ENCODE measurements at places on chromosomes 16 and 17.

DNA sequence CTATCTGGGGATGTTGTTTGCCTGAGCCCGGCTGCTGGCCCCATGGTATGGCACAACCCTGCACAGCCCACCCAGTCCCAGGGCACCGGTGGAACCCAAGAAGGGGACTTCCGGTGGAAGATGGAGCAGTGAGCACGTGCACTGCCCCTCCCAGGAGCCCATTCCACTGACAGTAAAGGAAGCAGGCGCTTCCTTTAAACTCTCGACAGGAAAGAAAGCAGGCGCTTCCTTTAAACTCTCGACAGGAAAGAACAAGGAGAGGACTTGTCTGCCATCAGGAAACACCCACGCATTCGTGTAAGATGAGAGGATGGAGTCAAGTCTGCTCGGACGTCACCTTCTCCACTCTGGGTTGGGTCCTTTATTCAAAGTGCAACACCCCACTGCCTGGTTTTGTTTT, 53.7 kb downstream of the IL21R start:
- no peak for DNase-seq
- peaks cover 6% of the 10 kb centered on the region for H3K4me1 ChIP-seq
- H3K4me3 ChIP-seq = no peak overlapping the region
- H3K27ac ChIP-seq = no peak overlapping the region
- H3K36me3 ChIP-seq = peaks cover 11% of the 10 kb centered on the region

GRCh38 chr17:21269394-21269793, 15.1 kb upstream of the MAP2K3 start:
- no peak overlapping the region for H3K4me3 ChIP-seq
- H3K27me3 ChIP-seq = no peaks in the 10 kb centered on the region
- H3K36me3 ChIP-seq = no peaks in the 10 kb centered on the region

- no peaks in the 10 kb centered on the region for H3K4me1 ChIP-seq
- no peak overlapping the region for H3K4me3 ChIP-seq
- no peak for DNase-seq
These were observed 1537.1 kb upstream of the GOT2 start for GRCh38 chr16:60271025-60271771.

- no peak overlapping the region for H3K4me3 ChIP-seq
- no peak for DNase-seq
- no peaks in the 10 kb centered on the region for H3K27me3 ChIP-seq
These were observed 259.4 kb upstream of the IRX3 start for GRCh38 chr16:54545854-54546511.

DNA sequence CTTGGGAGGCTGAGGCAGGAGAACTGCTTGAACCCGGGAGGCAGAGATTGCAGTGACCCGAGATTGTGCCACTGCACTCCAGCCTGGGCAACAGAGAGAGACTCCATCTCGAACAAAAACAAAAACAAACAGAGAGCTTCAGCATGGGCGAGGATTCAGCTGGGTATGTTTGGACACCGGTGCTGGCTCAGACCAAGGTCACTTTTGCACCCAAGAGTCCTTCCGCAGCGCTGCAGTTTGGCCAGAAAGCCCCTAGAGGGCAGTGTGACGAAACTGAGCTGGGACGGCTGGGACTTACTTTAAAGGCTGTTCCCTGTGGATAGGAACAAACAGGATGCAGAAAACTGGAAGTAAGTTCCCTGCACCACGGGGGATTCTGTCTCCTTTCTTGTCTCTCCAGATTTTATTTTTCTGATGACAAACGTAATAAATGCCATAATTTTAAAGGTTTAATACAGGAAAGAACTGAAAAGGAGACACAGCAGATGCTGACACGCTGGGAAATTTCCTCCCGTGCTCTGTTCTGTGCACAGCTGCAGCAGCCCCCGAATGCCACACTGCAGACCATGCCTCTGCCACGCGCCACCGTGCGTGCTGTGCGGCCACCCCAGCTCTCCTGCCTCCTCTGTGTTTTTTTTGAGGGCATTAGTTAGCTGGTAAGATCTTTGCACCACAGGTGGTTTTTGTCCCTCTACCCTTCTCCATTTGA, 25.2 kb upstream of the USP36 start:
- H3K4me1 ChIP-seq = no peaks in the 10 kb centered on the region
- H3K27ac ChIP-seq = no peak overlapping the region
- H3K27me3 ChIP-seq = no peaks in the 10 kb centered on the region
- peaks cover 5% of the 10 kb centered on the region for H3K36me3 ChIP-seq

DNA sequence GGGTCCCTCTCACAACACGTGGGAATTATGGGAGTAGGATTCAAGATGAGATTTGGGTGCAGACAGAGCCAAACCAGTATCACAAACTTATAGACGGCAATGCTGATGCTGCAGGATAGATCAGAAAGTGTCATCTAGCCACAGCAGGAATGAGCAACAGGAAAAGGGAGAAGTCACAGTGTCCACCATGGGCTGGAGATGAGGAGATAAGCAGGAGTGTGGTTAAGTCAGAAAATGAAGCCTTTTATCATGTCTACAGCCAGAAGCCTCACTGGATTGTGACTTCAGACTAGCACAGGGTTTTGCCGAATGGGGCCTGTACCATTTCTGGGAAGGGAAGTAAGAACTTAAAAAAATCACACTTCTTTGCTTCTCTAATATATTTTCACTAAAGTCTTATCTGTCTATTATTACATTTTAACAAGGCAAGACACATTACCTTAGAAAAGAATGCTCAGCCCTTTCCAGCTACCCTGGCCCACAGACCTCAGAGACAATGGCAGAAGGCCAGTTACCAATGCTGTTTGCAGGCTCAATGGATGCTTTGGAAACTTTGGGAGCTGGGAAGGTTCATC, 490.2 kb upstream of the SALL1 start:
- no peak overlapping the region for H3K4me3 ChIP-seq
- no peak for DNase-seq
- no peaks in the 10 kb centered on the region for H3K4me1 ChIP-seq
- H3K27ac ChIP-seq = no peak overlapping the region
- H3K36me3 ChIP-seq = no peaks in the 10 kb centered on the region
- H3K27me3 ChIP-seq = no peaks in the 10 kb centered on the region

DNA sequence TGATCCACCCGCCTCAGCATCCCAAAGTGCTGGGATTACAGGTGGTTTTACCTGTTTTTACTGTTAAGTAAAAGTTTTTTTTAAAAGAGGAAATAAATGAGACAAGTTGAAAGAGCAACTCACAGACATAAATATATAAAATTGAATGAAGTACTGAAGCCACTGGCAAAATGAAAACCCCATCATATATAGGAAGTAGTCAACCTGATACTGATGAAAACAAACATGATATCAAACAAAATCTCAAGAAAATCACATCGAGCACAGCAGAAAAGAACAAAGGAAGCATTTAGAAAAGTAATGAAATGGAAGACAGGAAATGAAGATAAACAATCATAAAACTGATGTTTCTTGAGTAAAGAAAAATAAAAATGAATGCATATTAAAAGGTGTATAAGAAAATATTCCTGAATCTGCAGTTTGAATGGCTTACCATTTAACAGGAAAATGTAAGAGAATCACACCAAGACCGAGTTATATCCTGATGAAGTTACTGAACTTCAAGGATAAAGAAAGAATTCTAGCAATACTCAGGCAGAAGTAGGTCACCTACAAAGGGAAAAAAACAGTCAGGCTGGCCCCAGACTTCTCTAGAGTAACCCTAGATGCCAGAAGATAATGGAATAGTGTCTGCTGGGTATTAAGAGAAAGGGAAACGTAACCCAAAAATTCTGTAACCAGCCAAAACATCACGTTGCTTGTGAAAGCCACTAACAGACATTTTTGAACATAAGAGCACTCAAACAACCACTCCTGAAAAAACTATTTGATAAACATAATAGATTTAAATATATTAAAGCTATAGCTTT, 31.5 kb downstream of the UBE2G1 start:
- H3K36me3 ChIP-seq = no peaks in the 10 kb centered on the region
- no peak overlapping the region for H3K27ac ChIP-seq
- H3K4me1 ChIP-seq = peaks cover 8% of the 10 kb centered on the region
- H3K4me3 ChIP-seq = no peak overlapping the region
- H3K27me3 ChIP-seq = no peaks in the 10 kb centered on the region

DNA sequence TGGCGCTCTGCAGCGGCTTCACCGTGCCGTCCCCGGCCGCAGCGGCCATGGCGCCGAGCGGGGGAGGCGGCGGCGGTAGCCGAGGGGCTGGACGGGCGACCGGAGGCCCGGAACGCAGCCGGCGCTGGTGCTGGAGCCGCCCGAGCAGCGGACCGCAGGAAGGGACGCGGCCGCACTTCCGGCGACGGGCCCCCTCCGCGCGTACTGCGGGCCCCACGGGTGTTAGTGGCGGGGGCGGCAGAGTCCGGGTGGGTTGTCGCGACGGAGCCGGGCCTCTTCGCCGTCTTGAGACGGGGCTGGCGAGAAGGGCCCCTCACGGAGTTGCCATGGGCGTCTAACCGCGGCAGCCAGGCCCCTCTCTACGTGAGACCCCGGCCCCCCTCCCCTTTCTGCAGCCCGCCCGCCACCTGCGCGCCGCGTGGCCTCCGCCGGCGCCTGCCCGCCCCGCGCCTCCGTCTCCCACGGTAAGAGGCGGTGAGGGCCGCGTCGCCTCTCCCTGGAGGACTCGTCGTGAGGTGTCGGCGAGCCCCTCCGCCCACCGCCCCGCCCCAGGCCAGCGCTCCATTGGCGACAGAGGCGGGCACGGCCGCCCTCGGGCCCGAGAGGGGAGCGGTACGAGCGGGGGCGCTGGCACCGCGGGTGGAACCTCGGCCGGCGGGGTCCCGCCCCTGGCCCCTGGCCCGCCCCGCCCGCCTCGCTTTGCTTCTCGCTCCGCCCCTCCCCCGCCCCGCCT, at the start of the genes VPS9D1 and ZNF276:
Gene VPS9D1 (minus strand): TSS at position 86 of the 733 bp plus-strand sequence. CDS start 37 bp downstream, at position 49.
Gene ZNF276 (plus strand): TSS at position 725 of the 733 bp plus-strand sequence. CDS start 104 bp downstream, outside the sequence.
- DNase-seq = peak; percentile 80
- H3K4me1 ChIP-seq = peaks cover 13% of the 10 kb centered on the region
- peaks cover 23% of the 10 kb centered on the region for H3K36me3 ChIP-seq
- no peaks in the 10 kb centered on the region for H3K27me3 ChIP-seq
- peak within 1 kb of the TSS; percentile 83 for H3K27ac ChIP-seq

- H3K4me3 ChIP-seq = no peak overlapping the region
- no peak for DNase-seq
- H3K27me3 ChIP-seq = no peaks in the 10 kb centered on the region
- no peaks in the 10 kb centered on the region for H3K4me1 ChIP-seq
These were observed 175.7 kb downstream of the PARN start for GRCh38 chr16:14454391-14454790.

DNA sequence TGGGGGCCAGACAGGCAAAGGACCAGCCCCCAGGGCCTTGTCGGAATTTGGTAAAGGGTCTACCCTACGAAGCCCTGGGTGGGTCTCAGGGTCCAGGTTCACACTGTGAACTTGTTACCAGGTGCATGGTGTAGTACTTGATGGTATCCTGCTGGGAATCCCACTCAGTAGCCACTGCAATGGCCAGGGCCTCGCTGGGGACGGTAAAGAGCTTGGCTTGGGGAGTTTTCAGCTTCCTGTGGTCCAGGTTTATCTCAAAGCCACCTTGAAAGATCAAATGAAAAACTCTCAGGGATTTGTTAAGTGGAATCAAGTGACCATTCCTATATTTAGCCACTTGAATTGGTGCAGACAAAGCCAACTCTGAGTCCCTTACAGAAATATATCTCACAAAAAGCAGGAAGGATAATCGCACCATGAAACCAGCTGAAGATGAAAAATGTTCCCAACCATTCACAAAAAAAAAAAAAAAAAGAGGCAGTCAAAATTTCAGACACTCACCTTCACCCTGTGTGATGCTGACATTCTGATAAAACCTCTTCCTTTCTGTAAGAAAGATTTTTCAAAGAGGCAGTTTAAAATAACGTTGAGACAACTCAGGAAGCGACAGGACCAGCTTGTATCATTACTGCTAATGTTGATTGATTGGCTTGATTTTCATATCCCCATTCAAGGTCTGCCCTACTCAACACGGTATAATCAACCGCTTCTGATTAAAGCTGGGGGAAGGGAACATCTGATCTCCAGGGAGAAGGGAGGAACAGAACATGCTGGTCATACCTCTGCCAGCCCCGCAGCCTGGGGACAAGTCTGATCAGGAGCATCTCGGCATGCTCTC, 10.6 kb downstream of the ATPAF2 start:
- H3K4me1 ChIP-seq = peaks cover 13% of the 10 kb centered on the region
- no peaks in the 10 kb centered on the region for H3K27me3 ChIP-seq
- H3K27ac ChIP-seq = no peak overlapping the region

- H3K4me1 ChIP-seq = no peaks in the 10 kb centered on the region
- no peak overlapping the region for H3K4me3 ChIP-seq
- H3K36me3 ChIP-seq = peaks cover 54% of the 10 kb centered on the region
- H3K27ac ChIP-seq = no peak overlapping the region
- H3K27me3 ChIP-seq = no peaks in the 10 kb centered on the region
These were observed 43.7 kb downstream of the USP22 start for GRCh38 chr17:20999044-20999573.

- H3K27ac ChIP-seq = no peak overlapping the region
- H3K4me3 ChIP-seq = no peak overlapping the region
- H3K27me3 ChIP-seq = no peaks in the 10 kb centered on the region
- H3K36me3 ChIP-seq = no peaks in the 10 kb centered on the region
These were observed 2.3 kb downstream of the CCL1 start for GRCh38 chr17:34360601-34361270.

GRCh38 chr17:78785663-78786057, 3.6 kb upstream of the CYTH1 start:
- H3K27ac ChIP-seq = no peak overlapping the region
- no peak for DNase-seq
- H3K4me1 ChIP-seq = no peaks in the 10 kb centered on the region
- H3K36me3 ChIP-seq = peaks cover 4% of the 10 kb centered on the region
- no peak overlapping the region for H3K4me3 ChIP-seq

DNA sequence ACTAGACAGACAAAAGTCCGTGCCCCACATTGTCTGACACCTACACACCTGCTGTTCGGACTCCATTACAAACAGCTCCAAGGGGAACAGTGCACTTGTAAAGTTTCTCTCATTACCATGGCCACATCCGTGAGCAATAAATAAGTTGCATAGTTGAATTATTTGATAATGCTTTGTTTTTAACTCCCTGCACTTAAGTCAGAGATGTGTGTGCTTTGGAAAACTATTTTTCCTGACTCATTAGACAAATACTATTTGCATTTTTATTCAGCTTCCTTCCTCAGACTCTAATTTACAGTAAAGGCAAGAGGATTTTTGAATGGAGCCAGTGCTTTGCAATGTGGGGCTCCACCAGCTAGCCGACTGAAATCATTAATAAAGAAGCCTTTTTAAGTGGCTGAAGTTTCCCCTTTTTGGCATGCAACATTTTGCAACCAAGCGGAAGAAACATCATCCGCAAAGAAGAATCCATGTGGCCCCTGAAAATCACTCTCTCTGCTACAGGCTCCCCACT, 6.5 kb upstream of the CCL2 start:
- H3K36me3 ChIP-seq = no peaks in the 10 kb centered on the region
- H3K27me3 ChIP-seq = no peaks in the 10 kb centered on the region
- no peak overlapping the region for H3K4me3 ChIP-seq

GRCh38 chr17:55177159-55177854, 87.5 kb upstream of the HLF start:
- no peaks in the 10 kb centered on the region for H3K4me1 ChIP-seq
- H3K27ac ChIP-seq = no peak overlapping the region
- no peaks in the 10 kb centered on the region for H3K27me3 ChIP-seq

GRCh38 chr17:80877729-80878303, 113.8 kb upstream of the CHMP6 start:
- H3K27ac ChIP-seq = no peak overlapping the region
- H3K4me1 ChIP-seq = peaks cover 8% of the 10 kb centered on the region
- H3K36me3 ChIP-seq = peaks cover 11% of the 10 kb centered on the region

GRCh38 chr16:53826658-53827057, 122.7 kb downstream of the FTO start:
- H3K27ac ChIP-seq = no peak overlapping the region
- no peaks in the 10 kb centered on the region for H3K27me3 ChIP-seq

GRCh38 chr17:78974635-78975591, 4.8 kb downstream of the LGALS3BP start:
- no peak overlapping the region for H3K4me3 ChIP-seq
- peaks cover 15% of the 10 kb centered on the region for H3K4me1 ChIP-seq
- no peaks in the 10 kb centered on the region for H3K27me3 ChIP-seq
- H3K36me3 ChIP-seq = no peaks in the 10 kb centered on the region
- peak; percentile 17 for DNase-seq

Measured in trophoblast cell (in vitro differentiated cells and primary cell).